ENCODE measurements at places on chromosomes 2 and 18.

DNA sequence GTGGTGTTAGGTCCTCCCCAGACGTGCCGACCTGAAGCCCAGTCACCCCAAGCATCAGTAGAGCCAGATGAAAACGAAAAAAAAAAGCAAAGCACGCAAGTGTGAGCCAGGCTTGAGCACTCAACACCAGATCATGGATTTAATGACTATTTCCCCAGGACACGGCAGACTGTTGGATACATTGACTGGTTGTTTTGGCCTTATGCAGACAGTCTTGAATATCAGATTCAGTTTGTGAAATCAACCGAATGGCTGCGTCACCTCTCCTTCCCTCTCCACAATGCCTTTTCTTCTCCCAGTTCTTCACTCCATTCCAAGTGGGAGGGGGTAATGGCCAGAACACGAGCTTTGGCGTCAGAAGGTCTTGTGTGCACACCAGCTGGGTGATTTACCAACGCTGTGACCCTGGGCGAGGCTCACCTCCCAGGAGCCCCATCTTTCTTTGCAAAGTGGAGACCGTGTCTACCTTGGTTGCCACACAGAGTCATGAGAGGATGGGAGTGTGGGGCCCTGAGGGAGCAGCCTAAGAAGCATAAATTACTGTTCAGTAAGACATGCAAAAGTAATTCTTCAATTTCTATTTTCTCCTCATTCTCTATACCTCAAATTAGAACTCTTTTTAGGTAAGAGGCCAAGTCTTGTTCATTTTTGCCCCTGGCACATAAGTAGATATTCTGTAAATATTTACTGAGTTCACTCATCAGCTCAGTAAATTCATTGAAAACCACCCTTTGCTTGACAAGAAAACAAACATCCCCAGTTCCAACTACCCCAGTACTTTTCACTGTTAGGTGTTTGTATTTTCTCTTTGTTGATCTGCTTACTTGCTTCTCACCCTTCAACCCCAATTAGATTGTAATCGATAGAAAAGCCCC lies 181.1 kb upstream of the COPS8 start:
- no peak for DNase-seq

DNA sequence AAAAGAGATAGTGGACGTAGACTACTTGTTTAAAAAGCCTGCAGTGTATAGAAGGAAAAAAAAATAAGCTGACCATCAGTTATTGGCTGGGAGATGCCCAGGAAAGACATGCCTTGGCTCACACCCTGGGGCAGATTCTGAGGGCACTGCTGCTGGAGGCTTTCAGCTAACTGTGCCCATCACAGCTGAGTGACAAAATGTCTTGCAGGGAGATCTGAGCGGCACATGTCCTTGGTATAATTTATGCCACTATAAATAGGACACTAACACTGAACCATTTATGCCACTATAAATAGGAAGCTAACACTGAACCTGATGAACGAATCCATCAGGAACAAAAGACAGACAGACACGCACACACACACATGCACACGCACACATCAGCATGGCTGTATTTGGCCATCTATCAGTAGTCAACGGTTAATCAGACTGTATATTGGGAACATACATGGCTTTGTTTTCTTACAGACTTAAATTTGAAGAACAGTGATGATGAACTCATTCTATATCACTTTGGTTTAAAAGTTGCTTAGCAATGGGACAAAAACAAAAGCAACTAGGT lies 68.2 kb upstream of the NOSTRIN start:
- DNase-seq, result no peak

- no peak for DNase-seq
Measured at GRCh38 chr2:9524291-9524690, 31.3 kb downstream of the ADAM17 start.

- DNase-seq, result no peak
Measured at GRCh38 chr2:152506843-152507242, 171.9 kb downstream of the FMNL2 start.

DNA sequence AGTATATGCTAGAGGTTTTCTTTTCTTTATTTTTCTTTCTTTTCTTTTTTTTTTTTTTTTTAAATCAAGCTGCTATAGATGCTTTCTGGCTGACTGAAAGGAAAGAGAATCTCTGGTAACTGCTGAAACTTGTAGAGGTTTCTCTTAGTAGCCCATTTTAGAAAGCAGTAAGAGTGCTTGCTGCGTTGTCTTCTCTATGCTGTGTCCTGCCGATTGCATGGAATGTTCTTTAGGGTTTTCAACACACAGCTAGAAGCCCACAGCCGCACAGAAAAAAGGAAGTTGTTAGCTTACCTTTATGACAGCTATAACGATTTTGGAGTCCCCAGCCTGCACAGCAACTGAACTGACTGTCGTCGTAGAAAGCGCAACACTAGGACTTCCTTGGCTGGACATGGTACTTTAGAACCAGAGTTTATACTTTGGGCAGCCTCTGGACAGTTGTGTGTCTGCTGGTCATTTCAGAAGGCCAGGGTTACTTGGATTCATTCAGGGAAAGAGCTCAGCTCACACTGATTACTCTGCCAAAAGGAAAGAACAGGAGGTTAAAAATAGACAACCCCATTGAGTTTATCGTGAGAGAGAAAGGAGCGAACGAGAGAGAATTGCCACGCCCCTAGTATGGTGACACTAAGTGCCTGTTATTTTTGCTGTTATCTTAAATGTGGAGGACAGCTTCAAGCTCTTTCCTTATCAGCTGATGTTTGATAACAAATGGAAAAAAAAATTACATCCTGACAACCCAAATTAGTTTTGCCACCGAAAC lies at the start of gene CCDC141:
CCDC141 (minus strand) TSS at position 592 of the 766 bp plus-strand sequence; CDS start at position 396, 196 bp downstream.
- DNase-seq, result no peak

GRCh38 chr18:5444847-5445246 lies 99.0 kb downstream of the EPB41L3 start:
- no peak for DNase-seq

- no peak for DNase-seq
Measured at GRCh38 chr2:53312721-53313120, 454.9 kb upstream of the CHAC2 start.

- no peak for DNase-seq
Measured at GRCh38 chr18:11258039-11258610, 108.8 kb upstream of the PIEZO2 start.

DNA sequence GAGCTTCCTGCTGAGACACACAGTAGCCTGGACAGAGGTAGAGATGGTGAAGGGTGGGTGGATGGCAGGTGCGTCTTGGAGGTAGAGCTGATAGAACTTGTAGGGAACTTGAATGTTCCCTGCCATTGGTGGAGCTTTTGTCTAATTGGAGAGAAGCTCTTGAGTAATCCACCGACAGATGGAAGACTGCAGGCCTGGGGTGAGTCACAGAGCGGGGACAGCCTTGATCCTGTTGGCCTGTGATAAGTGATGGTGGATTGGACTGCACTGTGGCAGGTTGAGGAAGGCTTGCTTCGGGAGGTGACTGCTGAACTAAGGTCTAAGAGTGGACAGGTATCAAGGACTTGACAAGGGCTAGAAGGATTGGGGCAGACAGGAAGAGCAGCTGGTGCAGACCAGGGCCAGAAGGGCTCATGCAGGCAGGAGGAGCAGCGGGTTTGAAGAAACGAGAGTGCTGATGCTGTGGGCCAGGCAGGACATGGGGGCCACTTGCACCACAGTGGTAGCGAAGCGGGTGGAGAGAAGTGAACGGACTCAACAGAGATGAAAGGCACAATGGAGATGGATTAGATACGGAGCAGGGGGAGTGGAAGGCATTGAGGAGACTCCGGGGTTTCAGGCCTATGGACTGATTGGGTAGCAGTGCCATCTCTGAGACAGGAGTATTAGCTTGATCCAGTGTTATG lies 16.3 kb downstream of the CABLES1 start:
- DNase-seq, result no peak

GRCh38 chr2:133209325-133209724 lies 358.9 kb downstream of the NCKAP5 start:
- no peak for DNase-seq

- DNase-seq, result no peak
Measured at GRCh38 chr18:13332874-13333273, 114.3 kb downstream of the LDLRAD4 start.

GRCh38 chr18:24479371-24479770 lies 18.9 kb downstream of the HRH4 start:
- DNase-seq, result no peak

GRCh38 chr2:185625604-185626003 lies 113.0 kb upstream of the FSIP2 start:
- DNase-seq, result no peak

DNA sequence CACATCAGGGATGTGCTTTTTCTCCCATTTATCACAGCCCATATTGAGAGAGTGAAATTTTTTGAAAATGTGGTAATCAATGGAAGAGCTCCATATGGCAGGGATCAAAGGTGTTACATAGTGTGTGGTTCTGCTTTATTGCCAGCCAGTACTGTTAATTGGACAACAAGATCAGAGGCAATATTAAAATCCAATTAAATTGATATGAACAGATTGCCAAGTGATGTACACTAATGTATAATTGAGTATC lies 338.9 kb downstream of the BCL11A start:
- no peak for DNase-seq

DNA sequence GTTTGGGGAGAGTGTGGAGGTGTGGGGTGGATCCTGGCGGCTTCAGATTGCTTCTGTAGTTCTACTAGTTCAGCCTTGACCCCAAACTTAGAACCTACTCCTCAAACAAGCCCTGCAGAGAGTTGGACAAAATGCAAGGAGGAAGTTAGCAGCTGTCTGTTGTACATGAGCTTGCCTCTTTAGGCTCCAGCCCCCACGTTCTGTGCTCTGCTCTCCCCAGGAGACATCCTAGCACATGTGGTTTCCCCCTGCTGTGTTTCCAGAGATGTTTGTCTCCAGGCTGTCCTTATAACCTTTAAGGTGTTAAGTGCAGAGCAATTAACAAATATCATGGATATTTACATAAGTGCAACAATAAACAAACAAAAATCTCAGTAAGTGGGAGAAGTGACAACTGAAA lies 111.1 kb downstream of the ACOXL start:
- DNase-seq, result no peak

DNA sequence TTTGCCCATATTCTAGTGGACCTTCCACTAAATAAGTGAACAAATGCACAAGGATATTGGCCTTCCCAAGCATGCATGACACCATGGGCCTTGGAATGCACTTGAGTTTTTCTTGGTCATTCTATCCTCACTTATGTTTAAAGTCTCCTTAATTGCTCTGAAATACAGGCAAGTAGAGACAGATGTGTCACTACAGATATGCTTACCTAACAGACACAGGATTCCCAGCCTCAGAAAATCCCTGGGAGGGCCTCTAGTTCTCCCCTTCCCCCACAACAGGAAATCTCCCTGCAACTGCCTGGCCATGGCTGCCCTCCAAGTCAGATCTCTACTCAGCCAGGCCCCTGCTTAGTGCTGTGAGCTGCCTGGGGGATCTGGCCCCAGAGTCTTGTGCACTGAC lies 445.2 kb downstream of the IRS1 start:
- DNase-seq, result no peak

DNA sequence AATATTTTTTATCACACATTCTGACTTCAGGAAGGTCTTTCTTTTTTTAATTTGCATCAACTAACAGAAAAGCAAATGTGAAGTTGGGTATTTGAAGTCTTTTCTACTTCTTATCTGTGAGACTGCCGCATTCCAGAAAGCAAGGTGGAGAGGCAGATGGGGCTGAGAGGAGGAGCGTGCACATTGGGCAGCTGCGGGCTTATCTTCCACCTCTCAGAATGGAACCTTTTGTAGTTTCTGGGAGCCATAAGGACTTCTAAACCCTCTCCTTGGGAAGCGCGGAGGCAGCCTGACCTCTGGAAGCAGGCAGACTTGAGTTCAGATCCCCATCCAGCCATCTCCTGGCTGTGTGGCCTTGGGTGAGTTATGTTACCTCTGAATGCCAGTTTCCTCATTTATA lies 3.9 kb downstream of the MAPRE3 start:
- no peak for DNase-seq

GRCh38 chr2:157825885-157826284 lies 50.2 kb downstream of the ACVR1 start:
- no peak for DNase-seq

- DNase-seq, result no peak
Measured at GRCh38 chr2:122704109-122704563, 948.7 kb downstream of the TSN start.

DNA sequence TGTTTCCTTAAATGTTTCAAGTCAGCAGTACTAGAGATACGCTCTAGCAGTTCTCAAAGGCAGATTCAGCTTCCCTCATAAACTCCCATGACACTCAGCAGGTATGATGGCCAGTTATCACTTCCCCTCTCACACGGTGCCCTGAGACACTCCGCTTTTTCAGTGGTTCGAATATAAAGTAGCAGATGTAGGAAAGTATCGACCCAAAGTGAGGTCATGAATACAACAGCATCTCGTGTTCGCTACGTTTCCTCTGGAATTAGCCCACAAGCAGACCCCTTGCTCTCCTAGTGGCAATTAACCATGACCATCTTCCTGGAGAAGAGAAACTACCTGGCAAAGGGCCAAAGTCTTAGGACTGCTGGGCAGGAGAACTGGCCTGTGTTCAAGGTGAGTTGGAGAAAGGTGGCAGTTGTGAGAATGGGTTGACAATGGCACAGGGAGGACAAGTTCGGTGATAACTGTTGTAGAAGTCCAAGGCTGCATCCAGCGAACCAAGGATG lies 9.3 kb upstream of the AGBL5 start:
- DNase-seq, result no peak

- no peak for DNase-seq
Measured at GRCh38 chr2:124626993-124627392, 601.9 kb downstream of the CNTNAP5 start.

- DNase-seq, result no peak
Measured at GRCh38 chr2:70472221-70472890, 81.3 kb downstream of the TGFA start.

- DNase-seq, result no peak
Measured at GRCh38 chr2:116133381-116133942, 1681.0 kb upstream of the DDX18 start.
